AG10803 (cell line): ENCODE measurements at places on chromosomes 11 and 22.

DNA sequence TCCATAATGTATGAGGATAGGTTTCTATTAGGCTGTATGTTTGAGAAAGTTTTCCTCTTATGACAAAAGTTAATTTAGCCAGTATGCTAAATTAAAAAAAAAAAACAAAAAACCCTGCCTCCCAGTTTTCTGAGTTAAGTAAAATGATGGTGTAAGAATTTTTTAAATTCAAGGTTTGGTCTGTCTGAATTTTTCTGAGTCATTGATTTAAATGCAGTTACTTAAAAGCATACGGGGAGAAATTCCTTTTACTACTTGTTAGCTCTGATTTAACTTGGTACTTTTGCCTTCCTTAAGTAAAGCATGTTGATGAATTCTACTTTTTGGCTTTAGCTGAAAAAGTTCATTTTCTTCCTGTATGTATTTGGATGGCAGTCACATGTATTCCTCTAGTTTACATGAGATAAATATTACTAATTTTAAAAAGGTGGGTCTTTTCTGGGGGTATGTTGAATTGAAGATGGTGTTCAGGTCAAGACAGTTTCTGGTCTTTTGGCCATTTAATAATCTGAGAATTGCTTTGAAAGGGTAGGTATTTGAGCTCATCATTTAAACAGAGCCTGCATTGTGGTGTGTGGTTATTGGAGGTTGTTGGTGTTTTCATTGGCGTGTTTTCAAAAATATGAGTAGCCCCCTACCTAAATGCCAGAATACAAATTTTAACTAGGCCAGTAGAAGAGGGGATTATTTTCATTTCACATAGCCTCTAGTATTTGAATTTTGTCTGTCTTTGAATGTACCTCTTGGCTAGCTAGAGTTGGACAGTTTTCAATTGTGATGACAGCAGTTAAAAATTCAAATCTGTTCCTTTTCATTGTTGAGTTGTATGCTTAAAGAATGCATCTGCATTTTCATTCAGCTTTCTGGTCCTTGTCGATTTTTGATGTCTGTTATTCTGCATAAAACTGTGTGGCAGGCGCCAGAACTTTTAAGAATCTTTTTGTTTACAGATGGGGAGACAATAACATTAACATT is 64.7 kb downstream of the MTMR3 start:
- DNase-seq: peak; percentile 49

DNA sequence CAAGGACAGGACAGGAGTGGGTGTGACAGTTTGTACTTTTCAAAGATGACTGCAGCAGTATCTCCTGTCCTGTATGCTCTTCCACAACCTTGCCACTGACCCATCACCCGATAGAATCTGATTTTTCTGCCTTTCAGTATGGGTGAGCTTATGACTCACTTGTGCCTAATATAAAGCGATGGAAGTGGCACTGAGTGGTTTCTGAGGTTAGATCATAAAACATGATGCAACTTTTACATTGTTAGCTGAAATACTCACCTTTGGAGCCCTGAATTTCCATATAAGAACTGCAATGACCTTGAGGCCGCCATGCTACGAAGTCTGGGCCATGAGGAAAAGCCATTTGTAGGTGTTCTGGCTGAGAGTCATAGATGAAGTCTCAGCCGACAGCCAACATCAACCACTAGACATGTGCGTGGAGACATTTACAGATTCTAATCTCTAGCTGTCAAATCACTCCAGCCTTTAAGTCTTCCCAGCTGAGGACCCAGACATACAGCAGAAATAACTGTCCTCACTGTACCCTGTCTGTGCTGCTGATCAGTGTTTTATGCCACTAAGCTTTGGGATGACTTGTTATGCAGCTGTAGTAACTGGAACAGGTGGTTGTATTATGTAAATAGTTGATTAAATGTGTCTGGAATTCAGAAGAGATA is 105.9 kb upstream of the ARHGAP20 start:
- peak; percentile 25 for DNase-seq

DNA sequence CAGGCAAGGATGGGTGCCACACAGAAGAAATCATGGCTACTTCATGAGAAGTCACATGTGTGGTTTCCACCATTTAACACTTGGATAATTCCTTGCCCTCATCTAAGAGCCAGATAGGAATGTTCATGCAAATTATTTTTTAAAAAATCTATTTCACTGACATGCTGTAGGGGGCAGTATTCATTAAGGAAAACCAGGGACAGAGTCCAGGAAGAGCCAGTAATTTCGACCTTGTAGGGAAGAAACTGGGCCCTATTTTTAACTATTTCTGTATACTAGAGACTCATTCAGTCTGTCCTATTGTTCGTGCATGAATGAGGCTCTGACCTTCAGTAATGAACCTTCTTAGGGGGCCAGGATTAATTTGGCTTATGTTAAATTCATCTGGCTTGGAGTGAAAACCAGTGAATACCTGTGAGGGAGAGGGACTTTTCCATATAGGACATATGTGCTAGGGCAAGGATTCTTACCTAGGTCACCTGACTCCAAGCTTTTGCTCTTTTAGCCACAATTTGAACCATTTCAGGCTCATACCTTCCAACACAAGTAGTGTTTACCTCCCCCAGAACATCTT is 192.7 kb downstream of the NAV2 start:
- peak; percentile 70 for DNase-seq

- no peak for DNase-seq
These were observed 14.9 kb upstream of the FXYD2 start for GRCh38 chr11:117839380-117839881.

DNA sequence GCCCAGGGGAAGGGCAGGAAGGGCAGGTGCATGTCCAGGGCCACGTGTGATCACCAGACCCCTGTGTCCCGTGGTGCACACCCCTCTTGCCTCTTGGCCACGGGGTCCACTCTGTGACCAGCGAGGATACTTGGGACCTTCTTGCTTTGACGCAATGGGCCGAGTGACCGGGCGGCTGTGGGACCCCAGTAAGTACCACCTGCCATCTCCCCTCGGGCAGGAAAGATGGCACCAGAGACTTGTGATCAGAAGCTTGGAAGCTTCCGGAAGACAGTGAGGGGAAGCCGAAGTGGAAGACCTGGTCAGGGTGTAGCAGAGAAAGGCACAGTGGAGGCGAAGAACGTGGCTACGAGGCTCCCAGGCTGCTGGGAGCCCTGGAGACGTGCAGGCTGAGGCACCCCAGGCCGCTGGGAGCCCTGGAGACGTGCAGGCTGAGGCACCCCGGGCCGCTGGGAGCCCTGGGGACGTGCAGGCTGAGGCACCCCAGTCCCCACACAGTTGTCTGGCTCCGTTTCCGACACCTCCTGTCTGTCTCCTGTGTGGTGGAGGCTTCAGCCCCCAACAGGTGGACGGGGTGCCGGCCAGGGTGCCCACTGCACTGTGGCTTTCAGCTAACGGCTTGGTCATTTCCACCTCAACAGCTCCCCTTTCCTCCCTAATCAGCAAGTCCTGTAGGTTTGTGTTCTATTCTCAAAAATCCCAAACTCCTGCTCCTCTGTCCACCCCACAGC is 663.5 kb downstream of the BRD1 start:
- DNase-seq: no peak

GRCh38 chr11:94823102-94823732 is 55.1 kb downstream of the AMOTL1 start:
- DNase-seq: no peak

DNA sequence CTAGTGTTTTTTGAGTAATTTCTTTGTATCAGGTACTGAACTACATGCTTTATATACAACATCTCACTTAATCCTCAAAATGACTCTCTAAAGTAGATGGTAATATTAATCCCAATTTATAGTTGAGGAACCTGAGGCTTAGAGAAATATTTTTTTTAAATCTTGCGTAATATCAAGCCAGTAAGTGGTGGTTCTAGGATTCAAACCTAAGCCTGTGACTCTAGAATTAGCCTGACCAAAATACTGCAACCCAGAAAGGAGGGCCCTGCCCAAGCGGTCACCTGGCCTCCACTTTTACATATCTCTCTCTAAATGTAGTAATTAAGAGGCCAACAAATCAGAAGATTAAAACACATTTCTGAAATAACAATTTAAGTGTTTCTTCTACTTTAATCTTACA is 28.6 kb downstream of the SLC36A4 start:
- no peak for DNase-seq

DNA sequence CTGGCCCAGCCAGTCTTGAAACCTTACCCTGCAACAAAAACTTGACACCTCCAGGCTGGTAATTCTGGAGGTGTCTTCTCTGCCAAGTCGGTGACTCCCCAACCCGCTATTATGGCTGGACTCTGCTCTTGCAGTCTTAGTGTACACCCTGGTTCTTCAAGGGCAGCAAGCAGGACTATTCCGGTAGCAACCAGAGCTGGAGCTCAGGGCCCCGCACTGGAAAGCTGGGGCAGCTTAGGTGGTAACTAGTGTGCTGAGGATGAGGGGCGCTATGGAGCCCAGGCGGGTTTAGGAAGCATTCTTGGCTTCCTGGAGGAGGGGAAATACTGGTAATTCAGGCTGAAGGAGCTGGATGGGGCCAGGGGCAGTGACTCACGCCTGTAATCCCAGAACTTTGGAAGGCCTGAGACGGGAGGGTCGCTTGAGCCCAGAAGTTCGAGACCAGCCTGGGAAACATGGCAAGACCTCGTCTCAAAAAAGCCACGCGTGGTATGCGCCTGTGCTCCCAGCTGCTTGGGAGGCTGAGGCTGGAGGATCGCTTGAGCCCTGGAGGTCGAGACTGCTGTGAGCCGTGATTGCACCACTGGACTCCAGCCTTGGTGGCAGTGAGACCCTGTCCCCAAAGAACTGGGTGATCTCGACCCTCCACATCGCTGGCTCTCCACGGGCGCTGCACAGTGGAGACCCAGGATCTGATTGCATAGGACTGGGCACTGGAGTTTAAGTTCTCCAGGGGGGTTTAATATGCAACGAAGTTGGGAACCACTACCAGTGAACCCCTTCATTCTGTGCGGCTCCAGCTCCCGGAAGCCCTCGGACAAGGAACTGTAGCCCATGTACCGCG is 10.6 kb upstream of the AIFM3 start:
- DNase-seq: no peak

DNA sequence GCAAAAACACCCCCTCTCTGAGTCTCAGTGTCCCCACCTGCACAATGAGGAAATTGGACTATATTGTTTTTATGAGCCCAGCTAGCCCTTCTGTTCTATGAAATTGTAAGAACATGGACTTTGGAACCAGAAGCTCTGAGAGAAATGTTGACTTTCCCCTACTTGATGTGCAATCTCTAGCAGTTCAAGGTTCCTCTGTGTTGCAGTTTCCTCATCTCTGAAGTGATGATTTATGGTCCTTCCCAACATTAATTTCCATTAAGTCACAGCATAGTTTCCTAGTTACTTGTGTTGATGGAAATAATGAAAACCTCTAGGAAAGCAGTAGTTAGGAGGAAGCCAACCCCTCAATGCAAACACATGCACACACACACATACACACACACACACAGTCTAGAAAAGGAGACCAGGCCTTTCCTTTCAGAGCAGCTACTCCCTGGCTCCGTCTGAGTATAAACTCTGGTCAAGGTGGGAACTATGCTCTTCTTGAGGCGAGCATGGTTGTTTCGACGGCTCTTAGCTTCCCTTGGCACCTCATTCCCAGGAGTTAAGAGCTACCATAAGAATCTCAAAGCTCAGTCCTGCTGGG is 518.4 kb downstream of the SOX6 start:
- no peak for DNase-seq

DNA sequence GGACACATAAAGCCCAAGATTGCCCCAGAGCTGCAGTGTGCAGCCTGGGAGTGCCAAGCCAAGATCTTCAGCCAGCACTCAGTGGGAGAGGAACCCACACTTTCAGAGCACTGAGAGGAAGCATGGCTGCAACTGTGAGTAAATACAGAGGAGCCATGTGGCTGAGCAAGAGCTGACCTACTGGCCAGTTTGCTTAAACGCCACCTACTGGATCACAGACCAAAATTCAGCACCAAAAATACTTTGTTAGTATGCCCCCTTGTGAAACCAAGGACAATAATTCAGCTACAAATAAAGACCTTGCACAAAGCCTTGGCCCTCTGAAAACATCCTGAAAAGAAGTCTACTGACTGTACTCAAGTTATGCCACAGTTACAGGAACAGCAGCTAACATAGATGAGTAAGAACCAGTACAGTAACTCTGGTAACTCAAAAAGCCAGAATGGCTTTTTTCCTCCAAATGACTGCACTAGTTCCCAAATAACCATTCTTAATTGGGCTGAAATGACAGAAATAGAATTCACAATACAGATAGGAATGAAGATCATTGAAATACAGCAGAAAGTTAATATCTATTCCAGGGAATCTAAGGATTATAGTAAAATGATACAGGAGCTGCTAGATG is 10.1 kb upstream of the OR4A15 start:
- no peak for DNase-seq

GRCh38 chr11:44228379-44228778 is 81.6 kb downstream of the ALX4 start:
- no peak for DNase-seq

- no peak for DNase-seq
These were observed 418.8 kb upstream of the LUZP2 start for GRCh38 chr11:24078018-24078417.

DNA sequence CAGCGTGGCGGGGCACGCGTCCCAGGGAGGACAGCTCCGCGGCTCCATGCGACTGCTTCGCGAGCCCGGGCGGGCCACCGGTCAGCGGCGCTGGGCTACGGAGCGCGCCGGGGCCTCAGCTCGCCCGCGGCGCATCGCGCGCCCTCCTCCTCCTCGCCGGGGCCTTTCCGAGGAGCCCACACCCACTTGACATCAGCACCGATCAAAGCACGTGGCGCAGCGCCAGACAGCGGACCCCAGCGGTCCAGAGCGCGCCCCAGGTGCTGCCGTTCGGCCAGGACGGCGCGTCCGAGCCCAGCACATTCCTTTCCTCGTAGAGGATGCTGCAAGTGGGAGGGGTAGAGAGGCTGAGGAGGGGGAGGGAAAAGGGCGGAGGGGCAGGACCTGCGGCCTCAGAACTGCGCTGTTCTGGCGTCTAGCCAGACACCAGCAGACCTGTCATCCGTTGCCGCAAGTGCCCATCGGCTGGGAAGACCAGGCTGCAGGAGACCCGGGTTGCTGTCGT is 88.6 kb downstream of the PLEKHA7 start:
- peak; percentile 9 for DNase-seq

DNA sequence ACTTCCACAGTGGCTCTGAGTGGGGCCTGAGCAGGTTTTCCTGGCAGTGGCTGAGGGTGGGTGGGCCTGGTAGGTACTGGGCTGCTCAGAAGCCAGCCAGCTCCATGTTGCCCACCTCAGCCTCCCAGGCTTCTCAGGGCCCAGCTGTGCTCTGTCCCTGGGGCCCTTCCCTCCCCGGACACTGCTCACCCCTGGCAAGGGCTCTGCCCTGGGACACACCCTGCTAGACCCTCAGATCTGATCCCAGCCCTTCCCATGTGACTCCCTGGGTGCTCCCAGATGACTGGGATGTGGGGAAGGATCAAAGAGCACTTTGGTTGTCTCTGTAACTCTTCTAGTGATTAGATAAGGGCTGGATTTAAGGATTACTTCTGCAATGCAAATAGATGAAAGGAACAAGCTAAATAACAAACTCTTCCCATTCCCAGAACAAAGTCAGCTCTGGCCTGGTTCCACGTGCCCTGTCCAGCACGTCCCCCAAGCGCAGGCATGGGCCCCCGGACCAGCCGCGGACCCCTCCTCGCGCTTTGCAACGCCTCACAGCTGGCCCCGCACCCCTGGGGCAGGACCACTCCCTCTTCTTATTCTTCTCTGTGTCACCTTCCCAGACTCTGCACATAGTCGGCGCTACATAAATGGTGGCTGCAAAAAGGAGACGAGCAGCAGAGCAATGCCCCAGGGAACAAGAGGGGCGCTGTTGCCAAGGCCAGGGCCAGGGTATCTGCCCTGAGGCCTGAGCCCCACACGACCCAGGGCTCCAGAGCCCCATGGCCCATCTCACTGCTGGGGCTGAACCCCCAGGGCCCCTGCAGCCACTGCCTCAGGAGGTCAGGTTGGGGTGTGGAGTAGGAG is 5.7 kb upstream of the KRTAP5-6 start:
- no peak for DNase-seq

- peak; percentile 58 for DNase-seq
These were observed 621 bp downstream of the KCNC1 start for GRCh38 chr11:17734986-17735817.
